IMR-90 (cell line): ENCODE measurements at places on chromosomes 7 and 10.

- DNase-seq: peak; percentile 57
Measured at GRCh38 chr7:17075601-17076255, 193.9 kb upstream of the AGR3 start.

GRCh38 chr10:79608505-79609375 lies 2.0 kb upstream of the SFTPA1 start:
- peak; percentile 14 for DNase-seq

DNA sequence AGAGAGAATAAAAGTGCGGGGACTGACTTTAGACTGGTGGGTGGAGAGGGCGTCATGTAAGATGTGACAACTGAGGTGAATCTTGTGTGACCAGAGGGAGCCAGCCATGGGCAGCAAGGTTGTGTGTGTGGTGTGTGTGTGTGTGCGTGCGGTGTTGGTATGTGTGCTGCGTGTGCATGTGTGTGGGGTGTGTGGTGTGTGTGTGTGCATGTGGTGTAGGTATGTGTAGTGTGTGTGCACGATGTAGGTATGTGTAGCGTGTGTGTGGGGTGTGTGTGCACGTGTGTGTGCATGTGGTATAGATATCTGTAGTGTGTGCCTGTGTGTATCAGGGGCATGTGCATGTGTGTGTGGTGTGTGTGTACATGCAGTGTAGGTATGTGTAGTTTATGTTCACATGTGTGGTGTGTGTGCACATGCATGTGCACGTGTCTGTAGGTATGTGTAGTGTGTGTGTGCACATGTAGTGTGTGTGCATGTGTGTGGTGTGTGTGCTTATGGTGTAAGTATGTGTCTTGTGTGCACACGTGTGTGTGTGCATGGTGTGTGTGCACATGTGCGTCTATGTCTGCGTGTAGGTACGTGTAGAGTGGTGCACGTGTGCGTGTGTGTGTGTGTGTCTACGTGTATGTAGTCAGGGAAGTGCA lies 312.3 kb upstream of the MKI67 start:
- no peak for DNase-seq

GRCh38 chr10:1724921-1725488 lies 12.3 kb downstream of the ADARB2 start:
- DNase-seq: no peak

GRCh38 chr7:110204527-110204926 lies 886.4 kb upstream of the LRRN3 start:
- peak; percentile 4 for DNase-seq

GRCh38 chr10:6200440-6200733 lies 2.3 kb upstream of the PFKFB3 start:
- DNase-seq: no peak

GRCh38 chr7:19069842-19070241 lies 47.6 kb downstream of the TWIST1 start:
- DNase-seq: peak; percentile 24

DNA sequence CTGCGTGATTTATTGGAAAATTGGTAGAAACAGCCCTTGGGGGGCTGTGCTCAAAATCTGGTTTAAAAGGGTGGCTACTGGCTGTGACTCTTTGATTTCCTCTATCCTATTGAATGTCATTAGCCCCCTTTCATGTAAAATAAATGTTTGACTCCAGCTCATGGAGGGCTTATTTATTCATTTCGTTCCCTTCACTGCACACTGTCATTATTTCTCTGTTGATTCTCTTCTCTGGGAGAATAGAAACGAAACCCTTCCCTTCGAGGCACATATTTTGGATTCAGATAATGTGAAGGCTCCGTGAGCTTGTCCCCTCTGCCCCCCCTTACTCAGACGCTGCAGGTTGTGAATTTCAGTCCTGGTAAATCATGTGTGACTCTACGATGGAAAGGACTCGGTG lies 203.9 kb upstream of the GPR26 start:
- DNase-seq: no peak

DNA sequence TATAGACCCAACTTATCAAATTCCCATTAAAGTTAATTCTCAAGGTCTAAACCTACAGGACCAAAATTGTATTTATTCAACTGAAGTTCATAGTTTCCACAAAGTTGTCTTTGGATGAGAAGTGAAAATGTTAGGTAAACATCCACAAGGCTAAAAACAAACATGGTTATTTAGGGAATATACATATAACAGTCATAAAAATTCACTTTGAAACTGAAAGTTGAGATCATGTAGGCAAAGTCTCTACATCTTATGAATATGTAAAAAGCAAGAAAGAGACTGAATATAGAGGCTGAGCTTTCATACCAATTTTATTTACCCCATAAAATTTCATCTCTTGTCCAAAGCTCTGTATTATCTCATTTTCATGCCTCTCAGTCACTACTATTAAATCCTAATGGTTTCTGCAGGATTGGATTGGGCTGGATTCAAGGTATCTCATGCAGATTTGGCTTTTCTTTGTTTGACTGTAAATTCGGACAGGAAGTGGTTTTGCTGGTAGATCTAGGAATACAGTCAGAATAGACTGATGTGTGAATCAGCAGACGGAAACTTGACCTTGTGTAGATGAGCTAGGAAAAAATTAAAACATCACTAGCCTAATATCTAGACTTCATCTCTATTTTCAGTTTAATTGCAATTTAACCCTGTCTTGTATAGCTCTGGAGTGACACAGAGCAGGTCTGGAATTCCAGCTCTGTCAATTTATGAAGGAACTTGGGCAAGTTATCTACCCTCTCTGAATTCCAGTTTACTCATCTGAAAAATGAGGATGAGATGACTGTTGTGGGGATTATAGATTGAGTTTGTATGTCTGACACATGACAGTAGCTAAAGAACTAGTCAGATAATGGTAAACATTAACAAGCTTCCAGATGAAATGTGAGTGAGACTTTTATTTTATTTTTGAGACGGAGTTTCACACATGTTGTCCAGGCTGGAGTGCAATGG lies 27.3 kb upstream of the SKAP2 start:
- DNase-seq: peak; percentile 41

- DNase-seq: no peak
Measured at GRCh38 chr10:73644767-73645166, 3.5 kb upstream of the MYOZ1 start.

GRCh38 chr7:20786049-20786412 lies 655 bp downstream of the SP8 start:
- DNase-seq: no peak

- DNase-seq: no peak
Measured at GRCh38 chr7:117048114-117048866, 95.0 kb downstream of the ST7 start.

GRCh38 chr10:21514818-21515351 lies 10.6 kb downstream of the SKIDA1 start:
- DNase-seq: no peak

GRCh38 chr7:158120316-158120715 lies 467.3 kb downstream of the PTPRN2 start:
- DNase-seq: no peak

DNA sequence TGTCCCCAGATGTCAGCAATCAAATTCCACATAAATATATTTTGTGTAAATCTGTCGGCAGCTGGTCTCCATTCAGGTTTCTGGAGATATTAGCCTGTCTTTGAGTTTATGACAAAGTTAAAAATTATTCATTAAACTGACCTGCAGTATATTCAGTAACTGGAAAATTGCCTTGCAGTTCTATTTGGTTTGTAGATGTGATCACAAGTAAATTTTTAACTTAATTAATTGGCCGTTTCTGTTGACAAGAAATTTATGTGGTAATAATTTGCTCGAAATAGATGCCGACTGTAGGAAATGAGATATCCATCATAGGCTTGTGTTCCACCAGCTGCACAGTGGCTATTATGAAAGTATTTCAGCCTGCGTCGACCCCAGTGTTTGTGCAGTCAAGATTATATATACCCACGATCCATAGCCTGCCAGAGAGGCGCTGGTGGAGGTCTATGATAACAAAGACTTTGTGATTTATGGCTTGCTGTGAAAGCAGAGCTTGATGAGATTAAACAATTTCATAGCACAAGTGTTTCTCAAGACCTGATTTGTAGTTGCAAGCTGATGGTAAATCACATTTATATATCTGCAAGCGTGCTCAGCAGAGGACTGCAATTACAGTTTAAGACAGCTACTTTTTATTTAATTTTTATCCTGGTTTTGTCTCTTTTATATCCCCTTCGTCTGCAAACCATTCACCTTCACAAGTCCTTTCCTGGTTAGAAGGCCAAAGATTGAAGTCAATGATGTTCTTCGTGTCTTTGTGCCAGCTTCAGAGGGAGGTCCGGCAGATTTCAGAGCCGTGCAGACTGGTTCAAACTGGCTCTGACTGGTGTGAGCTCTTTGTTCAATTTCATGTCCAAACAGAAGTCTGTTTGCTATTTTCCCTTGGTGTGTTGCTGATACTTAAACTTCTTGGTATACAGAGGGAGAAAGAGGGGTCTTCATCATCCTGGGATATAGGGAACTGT lies 850.9 kb downstream of the LRMDA start:
- peak; percentile 69 for DNase-seq

DNA sequence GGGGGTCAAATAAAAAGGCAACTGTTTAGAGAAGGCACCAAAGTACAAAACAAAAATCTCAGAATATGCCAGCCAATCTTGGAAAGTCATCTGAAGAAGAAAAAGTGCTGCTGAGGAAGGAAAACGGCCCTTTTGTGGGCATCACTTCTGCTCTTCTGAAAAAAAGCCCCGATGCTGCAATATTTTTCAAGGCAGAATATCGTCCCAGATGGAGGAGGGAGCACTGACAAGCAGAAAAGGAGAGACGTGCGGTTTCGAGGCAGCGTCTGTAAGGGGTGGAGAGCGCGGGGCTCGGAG lies 959 bp upstream of the ATRNL1 start:
- no peak for DNase-seq

GRCh38 chr10:27646194-27646593 lies 99.4 kb downstream of the MKX start:
- peak; percentile 68 for DNase-seq

- DNase-seq: peak; percentile 12
Measured at GRCh38 chr10:130174328-130174727, 38.1 kb downstream of the GLRX3 start.

GRCh38 chr10:71213761-71214440 lies 1.5 kb downstream of the UNC5B start:
- peak; percentile 80 for DNase-seq

- no peak for DNase-seq
Measured at GRCh38 chr10:85433248-85433647, 933.3 kb downstream of the GRID1 start.

DNA sequence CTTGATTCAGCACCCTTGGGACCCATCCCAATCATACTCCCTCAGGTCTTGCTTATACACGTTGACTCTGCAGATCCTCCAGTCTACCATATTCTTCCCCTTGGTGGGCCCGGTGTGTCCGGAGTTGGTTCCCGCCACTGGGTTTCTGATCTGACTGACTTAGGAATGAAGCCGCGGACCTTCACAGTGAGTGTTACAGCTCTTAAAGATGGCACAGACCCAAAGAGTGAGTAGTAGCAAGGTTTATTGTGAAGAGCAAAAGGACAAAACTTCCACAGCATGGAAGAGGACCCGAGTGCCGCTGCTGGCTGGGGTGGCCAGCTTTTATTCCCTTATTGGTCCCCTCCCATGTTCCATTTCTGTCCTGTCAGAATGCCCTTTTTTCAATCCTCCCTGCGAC lies 5.9 kb upstream of the GDF10 start:
- no peak for DNase-seq

GRCh38 chr7:130390486-130390885 lies 10.2 kb downstream of the CPA1 start:
- no peak for DNase-seq

DNA sequence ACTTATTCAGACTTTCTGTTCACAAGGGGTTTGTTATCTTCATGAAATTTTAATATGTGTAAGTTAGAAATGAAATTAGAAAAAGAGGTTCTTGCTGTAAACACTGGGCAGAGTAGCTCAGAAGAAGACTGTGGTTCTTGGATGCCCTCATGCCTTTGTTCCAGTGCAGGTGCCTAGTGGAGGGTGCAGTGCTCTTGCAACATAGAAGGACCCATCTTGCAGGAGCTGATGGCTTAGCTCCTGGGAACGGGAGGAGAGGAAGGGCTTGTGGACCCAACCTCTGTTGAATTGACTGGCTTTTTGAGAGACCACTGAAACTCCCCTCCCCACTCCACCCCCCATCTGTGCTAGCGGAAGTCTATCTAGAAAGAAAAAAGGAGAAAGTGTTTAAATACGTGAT lies 116.8 kb downstream of the GLCCI1 start:
- no peak for DNase-seq
